A549 (cell line): ENCODE measurements at places on chromosomes 13 and 19.

DNA sequence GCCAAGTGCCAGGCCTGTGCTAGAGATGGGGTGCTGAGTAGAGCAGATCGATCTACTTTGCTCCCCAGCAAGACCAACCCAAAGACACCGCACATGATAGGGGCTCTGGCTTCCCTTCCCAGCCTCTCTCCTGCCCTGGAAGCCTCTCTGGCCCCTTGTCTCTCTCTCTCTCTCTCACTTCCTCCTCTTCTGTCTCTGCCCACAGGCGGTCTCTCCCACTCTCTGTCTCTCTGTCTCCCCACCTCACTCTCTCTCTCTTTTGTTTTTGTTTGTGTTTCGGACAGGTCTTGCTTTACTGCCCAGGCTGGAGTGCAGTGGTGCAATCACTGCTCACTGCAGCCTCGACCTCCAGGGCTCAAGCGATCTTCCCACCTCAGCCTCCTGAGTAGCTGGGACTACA is 1.3 kb downstream of the SELENOV start:
- no peak for DNase-seq

DNA sequence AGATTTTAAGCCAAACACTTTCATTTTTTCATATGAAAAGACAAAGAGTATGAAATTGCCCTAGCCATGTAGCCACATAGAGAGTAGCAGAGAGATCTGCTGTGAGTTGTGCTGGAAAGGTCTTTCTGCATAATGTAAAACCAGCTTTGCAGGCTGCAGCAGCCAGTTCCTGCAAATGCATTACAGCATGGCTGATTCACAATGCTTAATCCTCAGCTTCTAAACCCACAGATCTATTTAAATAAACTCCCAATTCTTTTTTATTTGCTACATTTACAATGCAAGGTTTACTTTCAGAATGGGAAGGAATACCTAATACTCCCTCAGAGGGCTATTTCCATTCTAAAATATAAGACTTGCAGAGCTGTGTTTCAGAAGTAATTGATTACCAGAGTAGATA is 185.6 kb upstream of the STARD13 start:
- no peak for DNase-seq

- no peak for DNase-seq
Observed at GRCh38 chr19:35098413-35099049, 17.1 kb upstream of the FXYD3 start.

DNA sequence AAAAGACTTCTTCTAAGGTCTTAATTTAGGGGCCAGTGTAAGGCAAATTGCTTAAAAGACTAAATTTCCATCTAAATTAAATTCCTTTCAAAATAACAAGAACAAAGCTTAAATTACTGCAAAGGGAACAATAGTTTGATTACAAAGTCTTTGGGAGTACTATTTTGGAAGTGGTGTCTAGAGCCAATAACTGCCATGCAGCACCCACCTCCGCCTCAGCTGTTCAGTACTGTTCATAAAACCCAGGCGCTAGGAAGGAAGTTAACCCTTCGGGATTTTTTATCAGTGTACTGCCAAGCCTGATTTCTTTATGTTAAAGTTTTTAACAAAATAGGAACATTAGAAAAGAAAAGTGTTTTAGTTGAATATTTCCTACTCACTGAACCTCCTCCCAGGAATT is 210.1 kb downstream of the LIG4 start:
- no peak for DNase-seq

DNA sequence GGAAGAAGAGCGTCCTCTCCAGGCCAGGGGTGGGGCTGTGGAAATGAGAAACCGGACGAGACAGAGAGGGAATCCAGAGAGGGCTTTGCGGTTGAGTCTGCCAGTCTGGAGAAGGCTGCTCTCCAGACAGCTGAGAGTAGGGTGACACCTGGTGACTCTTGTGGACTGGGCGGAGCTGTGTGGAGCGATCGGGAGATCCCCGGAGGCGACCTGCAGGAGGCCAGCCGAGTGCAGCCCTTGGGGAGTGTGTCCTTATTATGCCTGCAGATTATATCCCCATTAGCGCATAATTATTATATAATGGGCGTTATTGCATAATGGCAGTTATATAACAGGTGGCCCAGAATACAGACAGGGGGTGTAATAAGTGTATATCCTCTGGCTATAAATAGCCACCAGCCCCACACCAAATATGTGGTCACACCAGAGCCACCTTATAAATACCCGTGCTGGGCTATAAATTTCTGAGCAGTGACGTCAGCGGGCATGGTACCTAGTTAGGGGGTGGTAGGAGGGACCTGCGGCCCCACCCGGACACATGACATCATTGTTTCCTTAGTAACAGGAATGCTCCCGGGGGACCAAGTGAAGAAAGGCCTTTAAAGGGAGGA is 41.2 kb downstream of the NFIX start:
- DNase-seq: peak; percentile 42

DNA sequence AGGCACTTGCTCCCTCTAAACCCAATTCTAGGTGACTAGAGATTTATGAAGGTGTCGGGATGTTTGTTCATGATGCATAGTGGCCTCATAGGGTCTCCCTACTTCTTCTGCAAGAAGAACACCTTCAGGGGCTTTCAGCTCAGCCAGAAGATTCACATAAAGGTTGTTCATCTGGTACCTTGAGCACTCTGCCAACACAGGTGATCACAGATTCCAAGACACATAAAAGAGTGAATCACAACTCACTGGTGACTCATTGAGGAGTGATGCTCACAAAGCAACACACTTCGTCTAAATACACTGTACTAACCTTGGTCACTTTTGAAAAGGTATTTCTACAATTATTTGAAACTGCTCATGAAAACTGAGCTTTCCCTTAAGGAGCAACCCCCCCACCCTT is 6.8 kb upstream of the ZNF324 start:
- no peak for DNase-seq

DNA sequence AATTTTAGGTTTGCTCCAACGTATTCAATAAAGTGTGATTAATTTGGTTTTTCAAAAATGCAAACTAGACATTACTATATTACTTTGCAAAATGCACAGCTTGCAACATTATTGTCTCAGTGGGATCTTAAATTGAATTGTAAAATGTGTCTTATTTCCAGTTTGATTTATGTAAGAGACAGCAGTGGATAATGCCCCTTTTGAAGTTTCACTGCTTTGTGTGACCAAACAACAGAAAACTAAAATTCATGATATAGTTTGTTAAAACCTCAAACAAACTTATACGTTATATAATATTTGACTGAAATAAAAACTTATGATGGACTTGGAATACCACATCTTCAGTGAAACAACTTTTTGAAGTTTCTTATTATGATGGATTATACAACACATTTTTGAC is 279.8 kb downstream of the DACH1 start:
- no peak for DNase-seq

- peak; percentile 90 for DNase-seq
Observed at GRCh38 chr13:40503966-40504591, 162.4 kb downstream of the FOXO1 start.

DNA sequence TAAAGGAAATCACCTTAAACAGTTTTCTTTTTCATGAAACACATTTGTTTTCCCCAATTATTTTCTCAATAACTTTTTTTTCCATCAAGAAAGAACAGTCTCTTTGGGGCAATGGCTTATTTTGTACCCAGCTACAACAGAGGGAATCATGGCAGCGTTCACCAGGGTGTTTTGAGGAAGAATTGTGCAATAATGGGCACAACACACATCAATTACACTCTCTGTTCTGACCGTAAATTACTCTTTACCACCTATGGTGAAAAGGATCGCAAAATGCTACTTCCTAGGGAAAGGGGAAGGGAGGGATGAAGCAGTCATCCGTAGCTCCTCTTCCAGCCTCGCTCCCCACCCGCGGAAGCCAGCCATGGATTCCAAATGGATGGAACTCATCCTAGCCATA is 38.6 kb downstream of the TMTC4 start:
- DNase-seq: no peak

GRCh38 chr13:26401578-26402021 is 147.7 kb downstream of the CDK8 start:
- DNase-seq: no peak

GRCh38 chr13:59472134-59472533 is 691.6 kb downstream of the DIAPH3 start:
- no peak for DNase-seq
